SHP77 treated with DMSO at 0.1 percent for 48 hours (cell line): ENCODE measurements at places on chromosomes 3 and 15.

DNA sequence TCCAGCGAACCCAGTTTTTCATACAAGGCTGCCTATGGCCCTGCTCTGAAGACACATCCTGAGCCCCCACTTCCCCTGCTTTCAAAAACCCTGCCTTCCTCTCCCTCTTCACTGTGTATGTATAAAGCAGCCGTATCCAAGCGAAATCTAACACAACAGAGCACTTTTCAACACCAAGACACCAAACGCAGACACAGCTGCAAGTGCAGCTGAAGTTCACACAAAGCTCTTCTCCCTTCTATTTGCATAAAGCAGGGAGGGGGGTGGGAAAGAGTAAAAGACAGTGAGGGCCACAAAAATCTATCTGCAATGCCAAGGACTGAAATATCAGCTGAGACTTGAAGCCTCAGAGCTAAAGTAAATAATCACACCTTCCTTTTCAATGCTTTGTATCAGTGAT, 35.1 kb upstream of the CSPG5 start:
- no peak for DNase-seq

GRCh38 chr3:90034038-90034437, 926.6 kb downstream of the EPHA3 start:
- no peak for DNase-seq

GRCh38 chr3:132535575-132536441, 61.3 kb upstream of the ACKR4 start:
- peak; percentile 52 for DNase-seq

DNA sequence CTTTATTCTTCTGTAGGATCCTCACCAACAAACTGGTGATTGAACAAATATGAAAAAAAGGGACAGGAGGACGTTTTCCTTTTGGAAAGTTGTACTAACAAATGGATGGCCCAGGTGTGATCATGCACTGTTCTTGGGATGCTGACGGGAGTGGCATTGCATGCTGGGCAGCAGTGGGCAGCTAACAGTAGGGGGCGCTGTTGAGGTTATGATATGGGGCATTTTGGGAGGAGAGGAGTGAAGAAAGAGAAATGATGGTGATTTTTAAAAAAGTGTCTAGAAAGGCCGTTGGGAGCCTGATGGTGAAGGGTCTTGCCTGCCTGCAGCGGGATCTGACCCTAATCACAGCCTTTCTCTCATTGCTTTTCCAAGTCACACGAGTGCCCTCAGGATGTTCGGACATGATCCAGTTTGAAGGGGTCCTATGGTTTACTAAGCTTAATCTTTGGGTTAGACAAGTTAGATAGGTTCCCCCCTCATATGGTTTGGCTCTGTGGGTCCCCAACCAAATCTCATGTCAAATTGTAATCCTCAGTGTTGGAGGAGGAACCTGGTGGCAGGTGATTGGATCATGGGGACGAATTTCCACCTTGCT, 46.2 kb upstream of the PRTG start:
- DNase-seq = no peak

GRCh38 chr3:115245438-115245837, 98.3 kb upstream of the ZBTB20 start:
- DNase-seq = no peak

DNA sequence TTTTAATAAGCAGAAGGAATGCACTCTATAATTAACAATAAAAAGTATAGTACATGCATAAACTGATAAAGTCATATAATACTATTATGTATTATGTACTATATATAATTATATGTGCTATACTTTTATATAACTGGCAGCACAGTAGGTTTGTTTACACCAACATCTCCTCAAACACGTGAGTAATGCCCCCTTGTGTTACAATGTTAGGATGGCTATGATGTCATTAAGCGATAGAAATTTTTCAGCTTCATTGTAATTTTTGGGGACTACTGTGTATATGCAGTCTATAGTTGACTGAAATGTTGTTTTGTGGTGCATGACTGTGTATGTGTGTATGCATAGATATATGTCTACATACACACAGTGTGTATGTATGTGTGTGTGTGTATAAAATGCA, 100.6 kb downstream of the SLMAP start:
- no peak for DNase-seq

GRCh38 chr3:99659951-99660350, 21.6 kb downstream of the COL8A1 start:
- no peak for DNase-seq

GRCh38 chr15:74340150-74340549, 27.3 kb downstream of the CYP11A1 start:
- no peak for DNase-seq
